ENCODE measurements at places on chromosomes 5 and 9.

GRCh38 chr9:16901590-16901989, 31.1 kb upstream of the BNC2 start:
- DNase-seq, result no peak

DNA sequence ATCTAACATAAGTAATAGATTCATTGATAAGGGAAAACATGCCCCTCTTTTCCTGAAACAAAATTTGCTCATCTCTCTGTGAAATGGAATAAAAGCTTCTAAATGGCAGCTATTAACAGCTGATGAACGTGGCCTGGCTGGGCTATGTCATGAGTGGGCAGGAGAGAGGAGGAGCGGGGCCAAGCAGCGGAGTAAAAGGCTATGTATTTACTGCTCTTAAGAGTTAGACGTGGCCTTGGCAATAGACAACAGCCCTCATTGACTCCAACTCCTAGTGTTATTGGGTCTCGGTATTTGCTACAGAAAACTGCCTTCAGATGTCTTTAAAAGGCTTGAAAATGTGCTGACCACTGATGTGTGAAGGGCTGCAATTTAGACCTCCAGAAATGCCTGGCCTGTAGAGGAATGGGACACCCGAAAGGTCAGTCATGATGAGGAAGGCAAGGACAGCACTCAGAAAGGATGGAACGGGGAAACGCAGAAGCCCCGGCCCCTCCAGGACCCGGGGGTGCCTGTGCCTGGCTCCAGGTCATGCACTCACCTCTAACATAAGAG, 116.8 kb downstream of the PDZD2 start:
- no peak for DNase-seq

- DNase-seq, result no peak
These were observed 161.8 kb upstream of the MAP1B start for GRCh38 chr5:71945436-71945835.

DNA sequence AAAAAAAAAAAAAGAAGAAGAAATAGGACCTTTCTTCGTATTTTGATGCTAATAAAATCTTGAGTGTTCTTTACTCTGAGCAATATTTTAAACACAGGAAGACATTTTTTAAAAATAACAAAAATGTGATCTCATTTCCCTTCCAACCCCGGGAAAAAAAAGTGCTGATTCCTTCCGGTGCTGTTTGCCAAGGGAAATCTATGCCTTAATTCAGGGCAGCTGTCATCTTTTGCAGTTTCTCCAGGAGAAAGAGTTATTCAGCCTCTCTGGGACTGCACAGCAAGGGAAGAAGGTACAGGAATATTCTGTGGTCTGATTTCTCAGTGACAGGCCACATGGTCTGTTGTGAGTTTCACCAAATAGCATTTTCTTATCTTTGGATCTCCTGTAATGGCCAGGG, 291.9 kb upstream of the IRX1 start:
- no peak for DNase-seq

DNA sequence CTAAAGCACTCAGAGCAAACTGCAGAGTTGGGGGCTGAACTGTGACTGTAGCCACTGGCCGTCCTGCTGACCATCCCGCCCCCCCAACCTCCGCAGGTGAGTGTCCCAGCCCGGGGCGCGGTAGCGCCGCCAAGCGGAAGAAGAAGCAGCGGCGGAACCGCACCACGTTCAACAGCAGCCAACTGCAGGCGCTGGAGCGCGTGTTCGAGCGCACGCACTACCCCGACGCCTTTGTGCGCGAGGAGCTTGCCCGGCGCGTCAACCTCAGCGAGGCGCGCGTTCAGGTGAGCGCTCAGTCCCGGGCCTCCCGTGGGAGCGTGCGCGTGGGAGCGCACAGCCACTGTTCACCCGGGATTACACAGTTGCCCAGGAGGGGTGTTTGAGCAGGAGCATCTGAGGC, 33.7 kb downstream of the PTGES start:
- DNase-seq, result no peak

GRCh38 chr5:18797222-18797621, 1163.0 kb downstream of the TAF11L14 start:
- no peak for DNase-seq

- no peak for DNase-seq
These were observed 82.3 kb downstream of the MACIR start for GRCh38 chr5:103340717-103341388.

All from NCI-H1694 treated with DMSO at 0.1 percent for 48 hours (cell line).